Stimulated activated CD4-positive, alpha-beta T cell treated with anti-CD3 and anti-CD28 coated beads, Interleukin-12 subunit alpha, Interleukin-12 subunit beta, amount 100 ng/mL, for 48 hours (primary cell): ENCODE measurements at places on chromosomes 11 and 22.
A peak's percentile ranks its signal among the peaks of the same experiment; 100 is the strongest.

GRCh38 chr11:94749369-94749768, 18.8 kb upstream of the AMOTL1 start:
- no peak for DNase-seq

DNA sequence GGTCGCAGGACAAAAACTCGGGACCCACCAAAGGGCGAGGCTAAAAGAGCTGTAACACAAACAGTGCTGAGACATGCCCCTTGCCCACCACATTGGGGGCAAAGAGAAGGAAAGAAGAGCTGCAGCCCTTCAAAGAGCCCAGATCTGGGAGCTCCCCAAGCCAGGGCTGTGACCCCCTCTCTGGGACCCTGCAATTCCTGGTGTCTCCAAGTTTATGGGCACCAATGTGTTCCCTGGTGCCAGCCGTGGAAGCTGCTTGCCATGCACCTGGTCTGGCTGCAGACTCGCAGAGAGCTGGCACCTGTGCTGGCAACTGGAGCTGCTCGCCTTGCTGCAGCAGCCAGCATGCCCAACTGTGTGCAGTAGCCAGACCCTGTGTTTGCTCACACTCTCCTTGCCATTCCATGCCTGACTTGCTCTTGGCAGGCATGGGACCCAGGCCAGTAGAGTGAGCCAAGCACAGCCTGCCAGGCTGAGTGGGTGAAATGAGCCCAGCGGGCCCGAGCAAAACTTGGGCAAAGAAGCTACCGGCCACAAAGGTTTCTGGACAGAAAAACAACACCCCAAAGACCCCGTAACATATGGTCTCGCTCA, 16.0 kb downstream of the RRP8 start:
- no peak for DNase-seq

GRCh38 chr11:61057615-61058014, 44.7 kb upstream of the CD5 start:
- no peak for DNase-seq

DNA sequence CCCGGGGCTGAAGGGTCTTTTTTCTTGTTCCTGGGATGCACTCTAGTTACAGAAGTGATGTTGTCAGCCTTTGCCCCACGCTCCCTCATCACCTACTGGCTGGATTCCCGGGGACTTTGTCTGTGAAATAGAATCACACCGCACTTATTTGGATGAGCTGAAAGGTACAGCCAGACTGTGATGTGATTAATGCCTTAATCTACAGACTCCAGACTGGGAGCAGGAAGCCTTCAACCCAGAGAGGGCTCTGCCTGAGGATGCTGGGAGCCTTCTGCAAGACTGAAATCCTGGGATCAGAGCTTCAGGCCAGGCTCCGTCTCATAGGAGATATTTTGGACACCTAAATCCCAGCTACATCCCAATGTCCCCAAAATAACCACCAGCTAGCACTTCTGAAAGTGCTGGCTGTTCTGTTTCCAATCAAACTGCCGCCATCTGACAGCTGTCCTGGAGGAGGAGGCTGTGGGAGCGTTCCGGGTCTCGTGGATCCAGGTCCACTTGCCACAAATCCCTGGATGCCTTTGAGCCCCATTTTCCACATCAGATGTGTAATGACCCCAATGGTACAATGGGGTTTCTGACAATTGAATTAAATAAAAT, 688.5 kb downstream of the TBC1D22A start:
- no peak for DNase-seq

GRCh38 chr22:25437414-25438160, 126.9 kb upstream of the GRK3 start:
- DNase-seq: no peak

- DNase-seq: no peak
These were observed 1.9 kb downstream of the POLD4 start for GRCh38 chr11:67351275-67352005.

GRCh38 chr11:104668797-104669463, 229.3 kb downstream of the CASP12 start:
- DNase-seq: no peak

DNA sequence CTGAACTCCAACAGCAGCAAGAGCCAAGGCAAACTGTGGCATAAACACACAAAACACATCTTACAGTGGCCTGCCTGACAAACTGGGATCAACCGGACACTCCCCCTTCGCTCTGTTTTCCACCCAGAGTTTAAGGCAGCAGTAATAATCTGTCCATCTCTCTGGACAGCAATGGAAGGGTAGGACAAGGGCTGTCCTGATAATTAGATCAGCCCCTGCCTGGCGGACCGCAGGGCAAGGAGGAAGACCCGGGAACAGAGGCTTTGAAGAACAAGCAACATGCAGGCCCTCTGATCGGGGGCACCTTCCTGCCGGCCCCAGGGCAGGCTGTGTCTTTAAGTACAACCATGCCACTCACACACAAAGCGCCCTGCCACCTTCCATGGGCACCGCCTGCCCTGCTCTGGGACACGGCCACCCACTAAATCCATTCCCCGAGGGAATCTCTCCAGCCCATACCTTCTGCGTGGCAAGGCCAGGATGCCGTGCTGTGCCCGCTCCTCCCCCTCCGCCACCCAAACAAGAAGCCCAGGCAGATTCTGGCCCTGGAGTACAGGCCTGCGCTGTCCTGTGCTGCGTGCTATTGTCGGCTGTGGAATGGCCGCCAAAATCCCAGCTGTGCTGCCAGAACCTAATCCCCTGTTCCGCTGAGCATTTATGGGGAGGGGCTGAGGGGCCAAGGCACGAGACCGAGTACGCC, 38.8 kb downstream of the NUMA1 start:
- DNase-seq: peak; percentile 32

DNA sequence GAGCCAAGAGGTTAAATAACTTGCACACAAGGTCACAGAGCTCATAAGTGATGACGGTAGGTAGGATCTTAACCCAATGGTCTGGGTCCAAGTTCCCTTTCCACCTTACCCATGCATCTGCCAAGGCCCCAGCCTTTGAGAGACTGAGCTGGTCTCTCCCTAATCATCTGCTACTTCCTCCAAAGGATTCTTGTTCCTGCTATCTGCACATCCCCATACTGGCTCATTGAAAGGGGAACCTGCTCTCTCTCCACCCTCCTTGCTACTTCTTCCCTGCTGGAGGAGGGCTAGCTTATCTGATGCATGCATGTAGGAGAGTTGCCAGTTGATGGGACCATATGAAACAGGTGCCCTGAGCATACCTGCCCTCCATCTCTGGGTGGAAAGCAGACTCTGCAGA, 47.7 kb downstream of the COMMD9 start:
- DNase-seq: no peak

- no peak for DNase-seq
These were observed 46.9 kb downstream of the WNT11 start for GRCh38 chr11:76159303-76159937.

GRCh38 chr11:122486793-122487495, 168.6 kb upstream of the UBASH3B start:
- no peak for DNase-seq

- DNase-seq: no peak
These were observed 253.7 kb upstream of the B3GAT1 start for GRCh38 chr11:134665571-134666270.

DNA sequence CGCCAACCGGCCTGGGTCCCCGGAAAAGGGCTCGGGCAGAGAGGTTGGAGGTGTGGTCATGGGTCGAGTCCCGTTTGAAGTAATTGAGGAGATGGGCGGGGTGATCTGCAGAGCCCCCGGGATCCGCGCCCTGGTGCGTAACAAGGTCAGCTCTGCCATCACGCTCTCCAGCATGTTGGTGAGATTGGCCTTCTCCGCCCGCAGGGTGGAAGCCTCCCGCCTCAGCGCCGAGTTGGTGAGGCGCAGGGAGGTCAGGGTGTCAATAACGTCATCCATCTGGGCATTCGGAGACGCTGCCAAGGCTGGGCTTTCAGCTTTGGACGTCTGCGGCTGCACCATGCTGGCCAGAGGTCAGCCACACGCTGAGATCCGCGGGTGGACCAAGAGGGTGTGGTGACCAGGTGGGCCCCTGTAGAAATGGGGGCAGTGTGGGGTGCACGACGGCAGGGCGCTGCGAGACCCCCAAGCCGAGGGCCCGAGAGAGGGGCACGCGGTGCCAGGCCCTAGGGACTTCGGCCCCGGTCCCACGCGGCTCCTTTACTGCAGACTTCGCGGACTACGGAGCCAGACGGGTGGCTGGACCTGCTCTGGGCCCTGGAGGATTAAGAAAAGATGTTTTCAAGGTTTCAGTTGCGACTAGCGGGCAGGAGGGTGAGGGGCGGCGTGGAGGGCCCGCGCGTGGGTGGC, 672 bp downstream of the RTL6 start:
- no peak for DNase-seq

DNA sequence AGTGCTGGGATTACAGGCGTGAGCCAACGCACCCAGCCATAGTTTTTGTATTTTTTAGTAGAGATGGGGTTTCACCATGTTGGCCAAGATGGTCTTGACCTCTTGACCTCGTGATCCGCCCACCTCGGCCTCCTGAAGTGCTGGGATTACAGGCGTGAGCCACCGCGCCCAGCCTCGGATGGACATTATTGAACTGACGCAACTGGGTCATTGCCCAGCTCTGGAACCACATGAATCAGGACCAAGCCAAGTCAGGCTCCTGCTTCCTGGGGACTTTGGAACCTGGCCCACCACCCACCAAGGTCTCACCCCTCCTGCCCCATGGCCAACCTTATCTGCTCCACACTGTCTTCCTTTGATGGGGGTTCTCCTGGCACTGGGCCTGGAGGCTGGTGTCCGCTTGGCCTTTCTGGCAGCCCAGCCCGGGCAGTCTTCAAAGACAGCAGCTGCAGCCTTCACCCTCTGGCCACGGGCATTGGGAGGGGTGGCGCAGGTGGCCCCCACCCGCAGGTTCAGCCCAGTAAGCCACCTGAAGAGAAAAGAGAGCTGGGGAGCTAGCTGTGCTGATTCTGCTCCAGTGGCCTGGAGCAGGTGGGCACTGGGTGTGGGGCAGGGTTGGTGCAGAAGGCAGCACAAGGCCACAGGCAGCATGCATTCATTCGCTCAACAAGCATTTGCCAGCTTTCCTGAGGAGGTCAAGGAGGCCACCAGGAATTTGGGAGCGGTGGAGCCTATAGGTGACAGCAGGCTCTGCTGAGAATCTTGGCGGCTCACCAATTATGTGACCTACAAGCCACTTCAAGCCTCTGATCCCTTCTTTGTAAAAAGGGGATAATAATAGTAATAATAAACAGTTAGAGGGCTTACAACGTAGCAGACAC, 5.7 kb downstream of the CHADL start:
- no peak for DNase-seq

GRCh38 chr11:2734181-2735052, 34.6 kb upstream of the KCNQ1OT1 start:
- no peak for DNase-seq

DNA sequence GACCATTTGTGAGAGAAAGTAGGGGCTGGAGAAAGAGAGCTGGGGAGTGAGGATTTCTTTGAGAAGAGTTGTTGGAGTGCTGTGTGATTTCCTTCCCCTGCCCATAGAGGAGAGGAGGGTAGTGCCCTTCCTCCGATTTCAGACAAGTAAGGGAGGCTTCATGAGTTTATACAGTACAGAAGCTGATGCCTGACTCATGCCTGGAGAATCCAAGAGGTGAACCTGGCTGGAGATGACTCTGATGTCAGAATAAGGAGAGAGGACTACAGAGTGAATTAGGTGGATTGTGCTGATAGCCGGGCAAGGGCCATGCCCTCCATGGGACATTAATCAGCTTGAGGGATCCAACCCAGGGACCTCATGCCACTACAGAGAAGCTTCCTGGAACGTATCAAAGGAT, 91.6 kb downstream of the FAR1 start:
- no peak for DNase-seq

DNA sequence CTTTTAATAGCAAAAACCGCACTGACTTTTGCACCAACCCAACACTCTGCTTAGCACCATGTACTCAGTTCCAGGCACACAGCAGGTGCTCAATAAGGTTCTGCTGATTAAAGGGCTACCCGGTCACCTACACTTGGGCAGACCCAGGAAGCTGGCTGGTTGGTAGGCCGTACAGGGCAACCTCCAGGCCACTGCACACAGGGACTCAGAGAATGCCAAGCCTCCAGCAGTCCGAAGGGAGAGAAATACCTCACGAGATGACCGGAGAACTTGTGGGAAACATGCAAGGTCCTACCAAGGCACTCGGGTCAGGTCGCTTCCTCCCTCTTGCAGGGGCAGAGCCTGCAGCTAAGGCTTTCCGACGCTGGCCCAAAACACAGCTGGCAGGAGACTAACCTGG, 109.2 kb downstream of the MICAL3 start:
- no peak for DNase-seq

GRCh38 chr22:17965538-17966402, 58.6 kb downstream of the MICAL3 start:
- DNase-seq: no peak

- DNase-seq: no peak
These were observed 13.6 kb upstream of the SLC25A18 start for GRCh38 chr22:17549655-17550054.

DNA sequence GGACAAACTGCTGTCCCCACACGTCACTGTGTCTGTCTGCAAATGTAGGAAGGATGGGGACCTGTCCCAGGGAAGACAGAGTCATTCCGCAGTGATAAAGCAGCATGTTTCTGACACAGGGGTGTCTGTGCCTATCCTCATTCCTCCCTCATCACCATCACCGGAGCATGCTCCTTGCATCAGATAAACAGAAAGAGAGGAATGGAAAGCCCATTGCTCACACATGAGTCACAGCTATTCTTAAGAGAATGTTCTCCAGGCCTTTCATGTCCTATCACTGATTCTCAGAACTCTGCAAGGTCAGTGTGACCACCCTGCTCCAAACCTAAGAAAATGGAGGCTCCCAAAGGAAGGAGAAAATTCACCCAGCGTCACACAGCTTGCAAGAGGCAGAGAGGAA, 38.9 kb downstream of the ZNF195 start:
- DNase-seq: no peak

DNA sequence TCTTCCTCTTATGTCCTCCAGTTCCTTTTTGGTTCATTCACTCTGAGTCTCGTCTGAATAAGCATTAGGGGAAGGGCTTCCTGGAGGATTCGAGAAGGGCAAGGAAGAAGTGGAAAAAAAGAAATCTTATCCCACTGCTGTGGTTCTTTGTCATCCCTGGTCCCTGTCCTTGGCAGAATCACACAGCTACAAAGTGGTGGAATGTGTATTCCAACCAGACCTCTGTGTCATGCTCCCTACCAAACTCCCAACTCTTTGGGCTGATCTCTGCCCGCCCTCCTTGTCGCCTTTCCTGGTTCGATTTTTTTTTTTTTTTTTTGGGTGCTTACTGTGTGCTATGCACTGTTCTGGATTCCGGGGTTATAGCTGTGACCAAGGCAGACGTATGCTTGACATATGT, 61.0 kb downstream of the TEAD1 start:
- no peak for DNase-seq

DNA sequence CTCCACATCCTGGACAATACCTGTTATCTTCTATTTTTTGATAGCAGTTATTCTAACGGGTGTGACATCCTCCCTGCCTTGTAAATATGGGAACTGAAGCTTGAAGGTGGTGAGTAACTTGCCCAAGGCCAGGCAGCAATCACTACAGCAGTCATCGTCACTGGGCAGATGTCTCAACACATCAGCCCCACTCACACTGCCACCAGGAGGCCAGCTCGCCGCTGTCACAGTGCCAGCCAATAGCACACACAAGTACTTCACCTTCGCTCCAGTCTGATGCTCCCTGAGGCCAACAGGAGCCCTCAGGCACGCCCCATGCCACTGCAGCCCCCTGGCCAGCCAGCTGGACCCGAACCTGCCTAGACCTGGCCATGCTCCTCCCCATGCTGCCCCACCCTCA, 4.9 kb upstream of the TTLL1 start:
- DNase-seq: no peak

- no peak for DNase-seq
These were observed 1912.0 kb upstream of the RAG2 start for GRCh38 chr11:38510041-38510440.
